SW 1271 (cell line): ENCODE measurements at places on chromosomes 1 and 21.

DNA sequence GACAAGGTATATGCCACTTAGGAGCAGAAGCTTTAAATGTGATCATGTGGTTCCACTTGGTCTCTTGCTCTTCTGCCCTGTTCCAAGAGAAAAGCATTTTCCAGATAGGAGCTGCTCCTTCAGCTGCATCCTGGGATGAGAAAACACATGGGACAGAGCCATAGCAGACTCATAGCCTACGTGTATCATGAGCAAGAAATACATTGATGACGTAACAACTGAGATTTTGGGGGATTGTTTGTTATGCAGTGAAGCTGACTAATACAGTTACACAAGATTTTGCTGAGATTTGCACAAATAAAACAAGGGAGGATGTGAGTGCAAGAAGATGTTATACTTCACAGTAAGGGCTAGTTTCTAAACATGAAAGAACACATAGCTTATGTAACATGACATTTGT lies 36.0 kb upstream of the IRF2BP2 start:
- no peak for DNase-seq

- no peak for DNase-seq
These were observed 27.5 kb upstream of the PLPPR4 start for GRCh38 chr1:99236756-99237155.

GRCh38 chr1:173255214-173255813 lies 48.2 kb upstream of the TNFSF4 start:
- DNase-seq = peak; percentile 54

DNA sequence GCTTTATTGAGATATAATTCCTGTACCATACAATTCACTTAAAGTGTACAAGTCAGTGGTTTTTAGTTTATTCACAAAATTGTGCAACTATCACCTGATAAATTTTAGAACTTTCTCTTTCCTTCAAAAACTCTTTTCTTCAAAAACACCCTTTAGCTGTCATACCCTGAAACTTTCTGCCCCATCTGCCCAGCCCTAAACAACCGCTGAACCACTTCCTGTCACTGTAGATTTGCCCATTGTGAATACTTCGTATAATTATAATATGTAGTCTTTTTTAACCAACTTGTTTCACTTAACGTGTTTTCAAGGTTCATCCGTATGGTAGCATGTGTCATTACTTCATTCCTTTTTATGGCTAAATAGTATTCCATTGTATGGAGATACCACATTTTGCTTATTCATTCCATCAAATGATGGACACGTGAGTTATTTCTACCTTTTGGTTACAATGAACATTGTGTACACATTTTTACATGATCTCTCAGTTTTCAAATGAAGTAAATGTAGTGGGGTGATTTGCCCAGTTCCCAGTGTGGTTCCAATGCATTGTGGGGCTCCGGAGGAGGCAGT lies 37.9 kb downstream of the WNT4 start:
- no peak for DNase-seq

GRCh38 chr1:218659911-218660677 lies 315.0 kb downstream of the TGFB2 start:
- DNase-seq = peak; percentile 81

GRCh38 chr1:43381612-43382011 lies 8.0 kb downstream of the MED8 start:
- DNase-seq = no peak

GRCh38 chr1:30977105-30977504 lies 68.5 kb upstream of the SDC3 start:
- DNase-seq = no peak

DNA sequence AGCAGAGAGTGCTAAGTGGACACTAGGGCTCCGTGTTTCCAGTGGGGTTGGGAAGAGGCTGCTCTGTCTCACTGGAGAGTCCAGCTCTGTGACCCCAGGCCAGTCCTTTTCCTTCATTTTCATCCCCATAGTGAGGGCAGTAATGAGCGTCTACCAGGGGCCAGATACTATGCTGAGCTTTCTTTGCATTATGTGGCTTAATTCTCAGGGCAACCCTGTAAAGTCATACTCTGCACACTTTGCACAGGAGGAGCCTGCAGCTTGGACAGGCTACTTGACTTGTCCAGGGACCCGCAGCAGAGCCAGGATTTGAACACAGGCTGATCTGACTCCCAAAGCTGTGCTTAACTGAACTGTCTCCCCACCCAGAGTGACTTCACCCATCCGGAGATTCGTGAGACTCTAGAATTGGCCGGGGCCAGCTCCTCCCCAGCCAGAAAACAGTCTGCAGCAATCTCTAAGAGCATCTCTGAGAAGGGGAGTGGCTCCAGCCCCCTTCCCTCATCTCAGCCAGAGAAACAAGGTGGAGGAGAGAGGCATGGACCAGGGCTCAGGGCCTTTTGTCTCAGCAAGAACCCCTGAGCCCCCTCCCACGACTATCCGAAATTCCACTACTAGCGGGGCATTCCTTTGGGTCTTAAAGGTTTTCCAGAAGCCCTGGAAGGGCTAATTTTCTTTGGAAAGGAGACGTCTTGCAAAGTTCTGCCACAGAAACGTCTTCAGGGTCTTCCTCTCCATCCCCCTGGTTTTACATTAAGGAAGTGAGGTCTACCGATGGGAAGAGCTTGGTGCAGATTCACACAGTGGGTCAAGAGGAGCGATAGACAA lies 866 bp upstream of the FNDC5 start:
- no peak for DNase-seq

- no peak for DNase-seq
These were observed 37.6 kb downstream of the DIPK1A start for GRCh38 chr1:92923664-92924063.

DNA sequence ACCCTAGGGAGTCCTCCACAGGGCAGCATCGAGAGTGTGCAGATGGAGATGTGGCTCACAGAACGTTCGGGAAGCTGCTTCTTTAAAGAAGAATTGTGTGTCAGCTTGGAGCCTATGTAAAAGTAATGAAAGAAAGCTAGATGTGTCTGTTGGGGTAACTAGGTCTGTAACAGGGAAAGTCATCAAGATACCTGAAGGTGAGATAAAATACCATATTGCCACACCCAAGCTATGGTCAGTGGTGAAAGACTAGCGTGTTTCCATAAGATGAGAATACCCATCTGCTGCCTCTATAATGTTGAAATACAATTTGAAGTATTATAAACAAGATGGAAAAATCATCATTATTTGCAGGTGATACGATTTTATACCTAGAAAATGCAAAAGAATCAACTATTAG lies 17.5 kb downstream of the RCAN1 start:
- DNase-seq = no peak

- DNase-seq = no peak
These were observed 73.6 kb upstream of the LRRC8B start for GRCh38 chr1:89451011-89451410.

DNA sequence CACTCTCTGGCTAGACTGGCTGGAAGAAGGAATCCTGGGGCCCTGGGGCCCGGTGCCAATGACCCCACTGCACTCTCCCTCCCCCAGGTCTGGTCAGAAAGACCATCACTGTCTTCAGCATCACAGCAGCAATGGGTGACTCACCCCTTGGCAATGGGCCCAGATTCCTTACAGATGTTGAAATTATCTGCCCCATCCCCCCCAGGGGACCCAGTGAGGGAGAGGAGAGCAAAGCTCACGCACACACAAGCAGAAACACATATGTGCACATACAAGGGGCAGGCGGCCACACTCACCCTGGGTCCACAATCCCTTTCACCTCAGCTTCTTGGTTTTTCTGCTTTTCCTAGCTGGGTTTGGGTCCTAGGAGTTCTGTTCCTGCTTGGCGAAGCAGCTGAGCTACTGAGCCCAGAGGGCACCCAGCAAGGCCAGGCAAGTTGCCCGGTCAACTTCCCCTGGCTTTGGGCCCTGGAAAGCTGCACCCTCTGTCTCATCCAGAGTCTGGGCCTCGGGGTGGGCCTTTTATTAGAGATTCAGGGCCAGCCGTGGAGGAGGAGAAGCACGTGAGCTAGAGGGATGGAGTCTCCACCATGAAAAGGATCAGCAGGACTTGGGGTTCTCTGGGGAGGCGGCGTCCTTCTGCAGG lies 2.6 kb downstream of the COL16A1 start:
- peak; percentile 69 for DNase-seq

- no peak for DNase-seq
These were observed 526.6 kb downstream of the MRPL39 start for GRCh38 chr21:25080661-25081060.

- DNase-seq = no peak
These were observed 21.9 kb downstream of the USP48 start for GRCh38 chr1:21761052-21761451.

GRCh38 chr1:211327346-211327921 lies 801 bp downstream of the TRAF5 start:
- DNase-seq = no peak

- DNase-seq = no peak
These were observed 53.9 kb downstream of the PHC2 start for GRCh38 chr1:33377013-33377412.

DNA sequence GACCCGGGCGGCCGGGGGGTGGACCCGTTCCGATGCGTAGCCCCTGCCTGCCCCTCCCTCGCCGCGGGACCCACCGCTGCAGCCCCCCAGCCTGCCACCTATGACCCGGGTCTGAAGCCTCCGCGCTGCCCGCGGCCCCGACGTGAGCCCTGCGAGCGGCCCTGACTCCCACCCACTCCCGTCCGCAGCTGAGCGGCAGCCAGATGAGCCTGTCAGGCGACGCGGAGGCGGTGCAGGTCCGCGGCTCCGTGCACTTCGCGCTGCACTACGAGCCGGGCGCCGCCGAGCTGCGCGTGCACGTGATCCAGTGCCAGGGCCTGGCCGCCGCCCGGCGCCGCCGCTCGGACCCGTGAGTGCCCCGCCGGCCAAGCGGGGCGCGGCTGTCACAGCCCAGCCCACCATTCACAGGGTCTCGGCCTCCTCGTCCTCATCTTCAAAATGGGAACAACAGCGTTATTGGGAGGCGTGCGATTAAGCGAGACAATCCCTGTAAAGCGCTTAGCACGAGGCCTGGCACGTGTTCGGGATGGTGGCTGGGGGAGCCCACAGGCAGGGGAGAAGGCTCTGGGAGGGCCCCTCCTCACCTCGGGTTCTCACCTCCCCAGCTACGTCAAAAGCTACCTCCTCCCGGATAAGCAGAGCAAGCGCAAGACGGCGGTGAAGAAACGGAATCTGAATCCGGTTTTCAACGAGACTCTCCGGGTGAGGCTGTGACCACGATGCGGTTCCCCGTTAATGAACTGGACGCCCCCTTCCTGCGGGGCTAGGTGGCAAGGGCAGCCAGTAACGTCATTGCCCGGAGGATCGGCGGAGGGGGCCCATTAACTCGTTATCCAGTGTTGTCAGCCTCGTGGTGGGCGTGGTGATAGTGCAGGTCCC lies 8.2 kb downstream of the SYTL1 start:
- no peak for DNase-seq

- peak; percentile 49 for DNase-seq
These were observed 71.5 kb downstream of the HHAT start for GRCh38 chr1:210400043-210400840.

DNA sequence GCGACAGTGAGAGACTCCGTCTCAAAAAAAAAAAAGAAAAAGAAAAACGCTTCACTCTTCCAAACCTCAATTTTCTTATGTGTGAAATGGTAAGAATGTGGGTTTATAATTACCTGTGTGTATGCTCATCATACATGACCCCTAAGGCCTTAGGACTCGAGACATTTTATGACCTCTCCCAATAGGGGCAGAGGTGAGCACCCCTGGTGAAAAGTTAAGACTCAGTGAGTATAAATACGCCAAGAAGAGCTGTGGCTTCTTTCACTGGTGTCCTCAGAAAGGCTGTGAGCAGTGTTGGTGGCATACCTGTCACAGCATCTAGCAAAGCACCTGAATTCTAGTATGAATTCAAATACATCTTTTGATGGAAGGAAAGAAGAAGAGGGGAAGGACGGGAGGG lies 7.8 kb upstream of the FCMR start:
- no peak for DNase-seq

DNA sequence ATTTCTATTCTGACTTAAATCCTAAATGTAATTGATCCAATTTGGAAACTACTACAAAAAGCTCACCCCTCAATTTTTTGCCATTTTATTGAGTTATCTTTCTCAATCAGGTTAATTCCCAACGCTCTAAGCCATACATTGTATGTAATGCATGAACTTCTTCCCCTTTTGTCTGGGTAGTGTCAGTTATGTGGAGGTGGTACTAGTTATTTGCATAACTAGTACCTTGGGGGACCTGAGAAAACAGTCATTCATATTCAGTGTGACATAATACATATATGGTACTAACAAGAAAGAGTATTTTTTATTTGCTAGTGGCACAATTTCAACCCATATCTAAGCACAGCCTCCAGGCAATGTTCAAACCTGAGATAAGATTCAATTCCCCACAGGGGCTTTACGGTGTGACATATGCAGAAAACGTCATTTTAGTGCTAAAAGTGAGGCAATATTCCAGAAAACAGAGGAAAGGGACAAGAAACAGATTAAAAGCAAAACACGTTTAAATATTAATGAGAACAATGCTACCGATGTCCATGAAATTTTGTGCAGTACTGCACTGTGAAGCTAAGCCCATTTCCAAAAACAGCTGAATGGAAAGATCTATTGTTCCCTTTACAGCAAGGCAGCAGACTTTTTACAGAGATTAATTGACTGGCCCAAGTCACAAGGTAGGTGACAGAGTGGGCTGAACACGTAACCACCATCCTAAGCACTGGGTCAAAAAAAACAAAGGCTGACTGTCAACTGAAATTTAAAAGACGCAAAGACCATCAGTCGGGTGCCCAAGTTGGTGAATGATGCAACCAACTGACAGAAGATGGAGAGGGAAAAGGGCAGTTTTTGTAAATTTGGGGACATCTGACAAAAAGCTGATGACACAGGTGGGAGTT lies 1.4 kb downstream of the HLCS start:
- DNase-seq = no peak

- no peak for DNase-seq
These were observed 12.4 kb downstream of the ARPC5 start for GRCh38 chr1:183622884-183623785.

DNA sequence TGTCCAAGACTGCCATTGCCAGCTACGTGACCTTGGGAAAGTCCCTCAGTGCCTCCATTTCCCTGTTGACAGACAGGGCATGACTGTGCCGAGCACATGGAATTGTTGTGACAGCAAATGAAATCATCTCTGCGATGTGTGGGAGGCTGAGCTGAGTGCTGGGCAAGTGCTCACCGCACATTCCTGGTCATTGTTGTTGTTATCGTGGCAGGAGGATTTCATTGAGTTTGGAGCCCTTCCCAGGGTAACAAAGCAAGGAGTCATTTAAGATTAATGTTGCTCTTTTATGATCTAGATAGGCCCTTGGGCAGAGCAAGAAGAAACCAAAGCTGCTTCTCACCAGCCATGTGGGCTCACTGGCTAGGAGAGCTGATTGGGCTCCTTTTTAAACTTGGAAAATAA lies 39.6 kb upstream of the ITPKB start:
- no peak for DNase-seq

GRCh38 chr1:3312898-3313575 lies 141.4 kb upstream of the ARHGEF16 start:
- DNase-seq = peak; percentile 70

DNA sequence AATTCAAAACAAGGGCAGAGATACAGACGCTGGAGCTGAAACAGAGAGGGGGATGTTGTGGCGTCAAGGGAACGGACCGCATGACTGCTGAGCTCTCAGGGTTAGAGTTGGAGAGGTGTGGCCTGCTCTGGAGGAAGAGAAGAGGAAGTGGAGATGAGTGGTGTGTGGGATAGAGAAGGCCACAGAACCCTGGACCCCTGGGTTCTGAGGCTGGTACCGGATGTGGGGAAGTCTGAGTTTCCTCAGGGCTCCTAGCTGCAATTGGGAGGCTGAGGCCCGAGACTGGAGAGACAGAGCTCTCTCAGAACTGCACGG lies 1.8 kb downstream of the BCAN start:
- DNase-seq = no peak

GRCh38 chr1:229316166-229316565 lies 26.7 kb downstream of the CCSAP start:
- no peak for DNase-seq
